ENCODE measurements at places on chromosomes 5 and 9. TPM values are rescaled to one million over a fixed set of nuclear protein-coding genes. Genes with fewer than 3 reads are reported as not detected.
A peak's percentile ranks its signal among the peaks of the same experiment; 100 is the strongest.

GRCh38 chr5:119220576-119221197 is 135.1 kb upstream of the TNFAIP8 start:
- DNase-seq, result no peak

DNA sequence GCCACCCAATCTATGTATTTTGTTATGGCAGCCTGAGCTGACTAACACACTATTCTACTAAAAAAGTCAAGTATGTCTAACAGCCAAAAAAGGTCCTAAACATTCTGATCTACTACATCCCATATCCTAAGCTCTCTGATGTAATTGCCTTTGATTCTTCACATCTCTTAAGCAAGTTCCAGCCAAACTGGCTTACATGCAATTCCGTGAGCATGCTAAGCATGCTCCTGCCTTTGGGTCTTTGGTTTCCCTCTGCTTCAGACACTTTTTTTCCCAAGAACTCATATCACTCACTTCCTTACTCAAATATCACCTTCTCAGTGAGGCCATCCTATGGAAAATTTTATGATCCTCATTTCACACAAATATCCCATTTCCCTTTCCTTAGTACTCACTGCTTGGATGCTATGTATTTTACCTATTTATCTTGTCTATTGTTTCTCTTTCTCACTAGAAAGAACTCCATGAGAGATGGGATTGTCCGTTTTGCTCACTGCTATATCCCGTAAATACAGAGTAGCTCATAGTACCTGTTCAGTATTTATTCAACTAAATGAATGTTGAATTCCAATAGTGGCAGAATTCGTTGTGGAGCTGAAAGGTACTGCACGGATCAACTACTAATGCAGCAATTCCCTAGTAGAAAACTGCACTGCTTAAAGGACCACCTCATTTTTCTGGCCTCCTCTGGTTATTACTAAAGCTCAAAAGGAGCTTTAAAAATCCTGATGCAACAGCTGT is 2.3 kb upstream of the SLC12A2 start:
- DNase-seq, result no peak

- no peak for DNase-seq
Observed at GRCh38 chr5:6158974-6159831, 219.1 kb downstream of the MED10 start.

DNA sequence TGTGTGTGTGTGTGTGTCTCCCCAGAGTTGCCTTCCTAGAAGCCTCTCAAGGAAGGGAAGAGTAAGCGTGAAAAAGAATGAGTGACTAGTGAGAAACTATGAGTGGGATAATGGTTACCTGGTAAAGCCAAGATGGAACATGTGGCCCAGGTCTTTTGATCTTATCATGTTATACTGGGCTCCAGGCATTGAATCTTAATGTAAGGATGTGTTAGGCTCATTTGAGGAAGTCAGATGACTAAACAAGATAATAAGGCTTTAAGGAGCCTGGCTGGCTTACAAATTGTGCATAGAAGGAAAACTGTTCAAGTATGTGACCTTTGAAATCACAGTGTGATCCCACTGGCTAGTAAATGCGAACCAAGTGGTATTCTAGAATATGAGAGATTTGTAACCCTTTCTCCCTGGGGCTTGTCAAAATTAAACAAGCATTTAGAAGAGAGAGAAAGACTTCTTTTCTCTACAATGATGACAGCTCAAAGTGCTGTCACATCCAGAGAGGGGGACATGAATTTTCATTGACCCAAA is 29.9 kb upstream of the HMHB1 start:
- DNase-seq, result no peak

- no peak for DNase-seq
Observed at GRCh38 chr5:128596071-128596470, 58.0 kb upstream of the FBN2 start.

DNA sequence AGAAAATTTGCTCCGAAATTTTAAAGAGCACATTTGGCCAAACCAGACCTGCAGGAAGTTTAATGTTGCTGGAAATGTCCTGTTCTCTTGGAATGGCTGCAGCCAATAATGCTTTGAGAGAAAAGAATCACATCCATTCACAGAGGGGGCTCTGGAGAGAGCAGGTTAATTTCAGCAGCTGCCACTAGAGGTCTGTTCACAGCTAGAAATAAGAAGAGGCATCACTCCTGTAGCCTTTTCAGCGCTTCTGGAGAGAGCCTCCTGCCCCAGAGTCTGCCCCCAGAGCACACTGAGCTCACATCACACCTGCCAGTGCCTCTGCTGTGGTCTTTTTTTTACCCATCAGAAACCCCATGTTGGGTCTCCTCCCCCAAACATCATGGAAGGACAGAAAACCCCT is 124.8 kb upstream of the RAD23B start:
- DNase-seq, result no peak

- no peak for DNase-seq
Observed at GRCh38 chr5:57715296-57715695, 232.7 kb upstream of the ACTBL2 start.

GRCh38 chr9:96495341-96495740 is 45.4 kb downstream of the HABP4 start:
- DNase-seq, result no peak

DNA sequence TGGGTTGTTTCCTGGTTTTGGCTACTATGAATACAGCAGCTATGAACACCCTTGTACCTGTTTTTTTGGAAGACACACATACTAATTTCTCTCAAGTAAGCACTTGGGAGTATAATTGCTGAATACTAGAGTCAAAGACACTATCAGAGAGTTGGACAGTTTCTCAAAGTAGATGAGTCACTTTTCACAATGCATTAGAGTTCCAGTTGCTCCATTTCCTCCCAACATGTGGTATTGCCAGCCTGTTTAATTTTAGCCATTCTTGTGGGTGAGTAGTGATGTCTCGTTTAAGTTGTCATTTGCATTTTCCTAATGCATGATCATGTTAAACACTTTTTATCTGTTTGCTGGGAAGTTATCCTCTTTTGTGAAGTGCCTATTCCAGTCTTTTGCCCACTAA is 81.6 kb upstream of the GDNF start:
- DNase-seq, result no peak

DNA sequence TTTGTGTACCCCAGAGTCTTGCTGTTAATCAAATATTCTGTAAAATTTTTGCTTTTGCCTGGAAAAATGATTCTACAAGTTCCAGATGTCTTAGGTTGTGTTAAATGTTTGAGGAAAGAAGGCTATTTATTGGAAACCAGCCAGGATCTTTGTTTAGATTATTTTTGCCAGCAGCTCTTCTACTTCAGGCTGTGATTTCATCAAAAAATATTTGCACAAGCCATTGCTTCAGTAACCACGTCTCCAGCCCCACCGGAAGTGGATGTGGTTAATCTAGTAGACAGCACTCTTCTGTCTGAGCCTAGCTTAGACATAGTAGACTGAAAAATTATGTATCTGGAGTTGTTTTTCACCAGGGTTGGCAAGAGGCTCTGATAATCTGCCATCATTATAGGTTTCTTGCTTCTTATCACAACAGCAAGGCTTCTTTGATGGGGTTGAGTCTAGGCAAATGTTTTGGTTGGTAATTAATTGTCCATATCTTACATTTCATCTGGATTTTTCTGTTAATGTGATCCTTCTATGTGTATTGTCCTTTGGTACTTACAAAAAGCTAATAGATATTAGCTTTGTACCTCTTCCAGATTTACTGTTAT is 17.1 kb downstream of the KCTD16 start:
- DNase-seq, result peak; percentile 63

GRCh38 chr9:77891128-77891800 is 140.3 kb downstream of the GNAQ start:
- no peak for DNase-seq

- no peak for DNase-seq
Observed at GRCh38 chr5:4717446-4717845, 422.7 kb upstream of the ADAMTS16 start.

DNA sequence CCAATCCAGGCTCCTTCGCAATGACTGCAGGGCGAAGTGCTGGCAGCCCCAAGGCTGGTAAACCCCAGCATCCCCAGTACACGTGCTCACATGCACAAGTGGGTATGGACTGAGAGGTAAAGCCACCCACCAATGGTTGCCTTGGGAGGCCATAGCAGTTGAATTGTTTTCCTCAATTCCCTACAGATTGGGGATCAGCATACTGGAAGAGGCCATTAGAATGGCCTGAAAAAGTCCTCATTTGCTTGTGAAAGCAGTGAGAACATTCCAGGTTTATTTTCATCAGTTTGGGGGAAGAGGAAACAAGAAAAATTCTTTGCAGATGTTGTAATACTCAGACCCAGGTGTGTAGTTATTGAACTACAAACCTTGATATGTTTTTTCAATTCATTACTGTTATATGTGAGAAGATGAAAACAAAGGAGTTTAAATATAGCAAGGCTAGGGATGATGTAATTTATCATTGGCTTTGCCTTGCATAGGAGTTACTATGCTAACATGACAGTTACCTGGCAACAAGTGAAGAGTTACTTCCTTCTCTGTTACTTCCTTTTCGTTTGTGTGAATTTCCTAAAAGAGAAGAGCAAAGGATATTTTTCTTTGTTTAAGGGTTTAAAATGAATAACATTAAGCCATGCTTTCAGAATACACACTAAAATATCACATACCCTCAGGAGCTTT is 36.4 kb downstream of the MTMR12 start:
- no peak for DNase-seq

GRCh38 chr5:157578079-157578780 is 2.7 kb upstream of the ADAM19 start:
- no peak for DNase-seq

GRCh38 chr5:180860273-180860886 is 696 bp downstream of the ZFP62 start:
- peak; percentile 31 for DNase-seq

DNA sequence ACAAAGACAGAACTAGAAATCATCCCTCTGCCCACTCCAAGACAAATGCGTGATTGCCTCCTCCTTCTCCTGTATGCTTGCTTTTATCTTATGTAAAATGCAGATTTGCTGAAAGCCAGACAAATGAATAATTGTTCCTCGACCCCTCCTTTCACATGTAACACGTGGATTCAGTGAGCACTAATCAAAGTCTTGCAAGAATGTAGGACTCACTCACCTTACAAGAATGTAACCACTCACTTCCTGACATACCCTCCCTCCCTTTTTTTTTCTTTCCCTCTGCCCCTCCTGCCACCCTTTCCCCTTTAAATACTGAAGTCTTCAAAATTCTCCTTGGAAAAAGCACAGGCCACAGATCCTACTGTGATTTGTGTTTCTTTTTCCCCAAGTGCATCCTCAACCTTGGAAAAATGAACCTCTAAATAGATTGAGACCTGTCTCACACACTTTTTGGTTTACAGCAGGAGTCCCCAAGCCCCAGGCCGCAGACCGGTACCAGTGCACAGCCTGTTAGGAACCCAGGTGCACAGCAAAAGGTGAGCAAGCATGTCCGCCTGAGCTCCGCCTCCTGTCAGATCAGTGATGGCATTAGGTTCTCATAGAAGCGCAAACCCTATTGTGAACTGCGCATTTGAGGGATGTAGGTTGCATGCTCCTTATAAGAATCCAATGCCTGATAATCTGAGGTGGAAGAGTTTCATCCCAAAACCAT is 29.4 kb upstream of the HSD17B3 start:
- no peak for DNase-seq

The PCDHA1 gene
- total RNA-seq, result 0.06 TPM

The IFNA2 gene
- total RNA-seq, result not detected

The GDNF gene
- 1.2 TPM for total RNA-seq

The NKD2 gene
- 7.6 TPM for total RNA-seq

The GABRA1 gene
- not detected for total RNA-seq

The HDHD3 gene
- 102 TPM for total RNA-seq

The BAAT gene
- total RNA-seq, result 117 TPM

The AGXT2 gene
- total RNA-seq, result 6.6 TPM

The MAN2A1 gene
- total RNA-seq, result 105 TPM

The ADAMTS16 gene
- total RNA-seq, result 0.78 TPM
